ENCODE measurements at places on chromosomes 5 and 9.

GRCh38 chr5:99060306-99061261 is 131.8 kb upstream of the CHD1 start:
- peak; percentile 50 for DNase-seq

DNA sequence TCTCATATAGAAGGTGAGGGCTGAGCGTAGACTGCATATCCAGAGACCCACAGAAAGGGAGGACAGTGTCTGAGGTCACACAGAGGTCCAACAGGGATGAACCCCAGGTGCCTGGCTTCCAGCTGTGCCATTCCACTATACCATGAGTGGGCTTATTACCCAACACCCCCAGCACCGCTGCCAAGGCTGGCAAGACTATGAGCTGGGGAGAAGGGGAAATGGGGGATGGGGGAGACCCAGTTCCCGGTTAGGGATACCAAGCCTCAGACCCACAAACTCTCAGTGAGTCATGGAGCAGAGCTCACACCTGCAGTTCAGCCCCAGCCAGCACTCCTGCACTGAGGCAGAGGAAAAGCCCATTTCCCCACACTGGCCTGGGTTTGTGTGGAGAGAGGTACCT is 106.4 kb downstream of the PSD2 start:
- DNase-seq: no peak

GRCh38 chr5:122835681-122836080 is 9.7 kb upstream of the SNX24 start:
- DNase-seq: no peak

GRCh38 chr5:68187268-68188055 is 28.1 kb upstream of the PIK3R1 start:
- DNase-seq: no peak

GRCh38 chr5:132999246-132999645 is 27.1 kb downstream of the ZCCHC10 start:
- DNase-seq: no peak

- no peak for DNase-seq
Observed at GRCh38 chr9:69085569-69086283, 50.2 kb downstream of the FXN start.

DNA sequence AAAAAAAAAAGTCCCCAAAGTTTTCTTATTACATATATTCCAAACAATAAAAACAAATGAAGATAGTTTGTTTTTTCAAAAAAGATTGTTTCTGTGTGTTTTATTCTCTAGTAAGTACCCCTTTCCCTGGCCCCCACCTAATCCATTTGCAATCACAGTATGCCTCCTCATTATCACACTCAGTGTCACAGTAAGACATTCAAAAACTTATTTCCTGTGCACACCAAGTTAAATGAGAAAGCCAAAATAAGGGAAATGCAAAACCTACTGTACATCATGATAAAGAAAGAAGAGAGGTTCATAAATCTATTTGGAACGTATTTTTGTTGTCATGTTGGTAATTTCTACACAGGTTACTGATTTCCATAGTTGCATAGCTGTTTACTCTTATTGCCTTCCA is 62.3 kb downstream of the ST8SIA4 start:
- no peak for DNase-seq

GRCh38 chr5:161865510-161865909 is 17.6 kb downstream of the GABRA1 start:
- no peak for DNase-seq

DNA sequence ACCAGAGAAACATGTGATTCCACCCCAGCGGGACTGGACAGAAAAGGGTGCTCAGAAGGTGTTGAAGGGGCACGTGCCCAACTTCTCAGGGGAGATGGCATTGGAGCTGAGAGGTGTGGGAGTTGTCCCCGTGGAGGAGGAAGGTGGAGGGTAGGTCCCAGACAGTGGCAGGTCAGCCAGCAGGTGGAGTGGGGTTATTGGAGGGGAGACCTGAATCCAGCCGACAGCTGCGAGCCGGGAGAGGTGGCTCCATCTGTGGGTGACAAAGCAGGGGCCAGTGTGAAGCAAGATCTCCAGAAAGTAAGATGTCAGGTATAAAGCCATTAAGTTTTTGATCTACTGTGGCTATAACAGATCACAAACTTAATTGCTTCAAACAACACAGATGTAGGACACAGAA is 75.1 kb downstream of the HRH2 start:
- DNase-seq: no peak

DNA sequence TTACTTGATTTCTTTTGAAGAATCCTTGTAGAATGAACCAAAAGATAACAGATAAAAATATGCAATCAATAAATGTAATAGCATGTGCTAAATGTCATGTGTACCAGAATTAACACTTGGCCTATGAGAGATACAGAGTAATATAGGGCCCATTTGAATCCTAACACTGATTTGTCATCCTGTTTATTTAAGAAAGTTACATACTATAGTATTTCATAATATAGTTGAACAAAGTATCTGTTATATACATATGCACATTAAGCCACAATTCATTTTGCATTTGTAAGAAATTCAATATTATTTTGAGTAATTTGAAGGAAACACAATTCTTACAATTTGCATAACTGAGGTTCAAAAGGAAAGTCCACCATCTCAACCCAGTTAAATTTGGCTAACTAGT is 389.5 kb downstream of the PDE4D start:
- DNase-seq: no peak

- DNase-seq: peak; percentile 23
Observed at GRCh38 chr9:35651956-35652828, 1.5 kb upstream of the SIT1 start.

- no peak for DNase-seq
Observed at GRCh38 chr9:32677931-32678330, 42.5 kb upstream of the TAF1L start.

GRCh38 chr5:178630475-178630930 is 3.7 kb upstream of the CLK4 start:
- no peak for DNase-seq

DNA sequence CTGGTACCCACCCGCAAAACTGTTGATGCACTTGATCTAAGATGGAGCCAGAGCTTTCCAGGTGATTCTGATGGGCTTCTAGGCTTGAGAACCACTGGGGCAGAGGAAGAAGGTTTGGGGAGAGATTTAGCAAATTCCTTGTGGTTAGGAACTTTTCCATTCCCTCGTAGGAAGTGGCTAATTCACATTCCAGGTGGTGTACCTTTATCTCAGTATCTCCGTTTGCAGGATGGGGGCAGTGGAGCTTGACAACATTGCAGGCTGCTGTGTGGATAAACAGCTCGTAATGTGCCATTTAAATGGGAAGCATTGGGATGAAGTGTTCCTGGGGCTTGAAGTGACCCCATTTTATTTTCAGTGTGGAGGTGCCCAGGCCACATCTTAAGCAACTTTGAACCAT is 172.9 kb upstream of the IL12B start:
- no peak for DNase-seq

- DNase-seq: no peak
Observed at GRCh38 chr9:135830496-135830895, 76.8 kb downstream of the CAMSAP1 start.

- no peak for DNase-seq
Observed at GRCh38 chr5:141513627-141514329, 24.9 kb downstream of the PCDHGC5 start.

DNA sequence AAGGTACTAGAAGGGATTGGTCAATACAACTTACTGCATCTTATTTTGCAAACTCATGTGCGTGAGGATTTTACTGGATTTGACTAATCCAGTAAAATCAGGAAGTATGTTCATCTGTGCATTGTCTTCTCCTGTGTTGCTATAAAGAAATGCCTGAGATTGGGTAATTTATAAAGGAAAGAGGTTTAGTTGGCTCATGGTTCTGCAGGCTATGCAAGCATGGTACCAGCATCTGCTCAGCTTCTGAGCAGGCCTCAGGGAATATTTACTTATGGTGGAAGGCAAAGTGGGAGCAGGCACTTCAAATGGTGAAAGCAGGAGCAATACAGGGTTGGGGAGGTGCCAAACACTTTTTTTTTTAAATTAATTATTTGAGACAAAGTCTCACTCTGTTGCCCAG is 2199.5 kb upstream of the WWC1 start:
- no peak for DNase-seq

- no peak for DNase-seq
Observed at GRCh38 chr5:132639706-132640130, 18.3 kb upstream of the IL13 start.

GRCh38 chr9:6973762-6974161 is 216.0 kb downstream of the KDM4C start:
- DNase-seq: peak; percentile 14

- DNase-seq: no peak
Observed at GRCh38 chr9:15235658-15236057, 71.4 kb downstream of the TTC39B start.

DNA sequence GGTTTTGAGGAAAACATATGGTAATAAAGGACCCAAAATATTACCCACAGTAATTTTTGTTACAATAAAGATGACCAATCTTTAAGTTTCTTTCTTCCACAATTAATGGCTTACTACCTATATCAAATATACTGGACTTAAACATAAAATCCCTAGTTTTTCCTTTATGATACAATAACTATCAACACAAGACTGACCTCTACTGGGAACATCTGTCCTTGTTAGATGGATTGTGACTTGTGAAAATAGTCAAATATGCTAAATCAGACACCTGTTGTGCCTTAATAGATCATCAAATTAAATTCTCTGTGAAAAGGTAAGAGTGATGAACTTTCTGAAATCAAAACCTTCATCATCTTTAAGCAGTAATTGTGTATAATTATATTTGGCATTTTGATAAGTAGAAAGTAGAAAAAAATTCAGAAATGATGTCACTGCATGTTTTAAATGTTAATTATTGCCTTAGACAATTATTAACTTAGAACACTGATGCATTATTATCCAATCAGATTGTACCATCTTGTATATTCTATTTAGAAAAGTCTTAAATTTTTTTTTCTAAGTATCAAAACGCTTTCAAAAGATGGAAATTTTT is 113.6 kb downstream of the DEPDC1B start:
- DNase-seq: peak; percentile 4

- no peak for DNase-seq
Observed at GRCh38 chr9:109228093-109228642, 61.1 kb upstream of the FRRS1L start.

DNA sequence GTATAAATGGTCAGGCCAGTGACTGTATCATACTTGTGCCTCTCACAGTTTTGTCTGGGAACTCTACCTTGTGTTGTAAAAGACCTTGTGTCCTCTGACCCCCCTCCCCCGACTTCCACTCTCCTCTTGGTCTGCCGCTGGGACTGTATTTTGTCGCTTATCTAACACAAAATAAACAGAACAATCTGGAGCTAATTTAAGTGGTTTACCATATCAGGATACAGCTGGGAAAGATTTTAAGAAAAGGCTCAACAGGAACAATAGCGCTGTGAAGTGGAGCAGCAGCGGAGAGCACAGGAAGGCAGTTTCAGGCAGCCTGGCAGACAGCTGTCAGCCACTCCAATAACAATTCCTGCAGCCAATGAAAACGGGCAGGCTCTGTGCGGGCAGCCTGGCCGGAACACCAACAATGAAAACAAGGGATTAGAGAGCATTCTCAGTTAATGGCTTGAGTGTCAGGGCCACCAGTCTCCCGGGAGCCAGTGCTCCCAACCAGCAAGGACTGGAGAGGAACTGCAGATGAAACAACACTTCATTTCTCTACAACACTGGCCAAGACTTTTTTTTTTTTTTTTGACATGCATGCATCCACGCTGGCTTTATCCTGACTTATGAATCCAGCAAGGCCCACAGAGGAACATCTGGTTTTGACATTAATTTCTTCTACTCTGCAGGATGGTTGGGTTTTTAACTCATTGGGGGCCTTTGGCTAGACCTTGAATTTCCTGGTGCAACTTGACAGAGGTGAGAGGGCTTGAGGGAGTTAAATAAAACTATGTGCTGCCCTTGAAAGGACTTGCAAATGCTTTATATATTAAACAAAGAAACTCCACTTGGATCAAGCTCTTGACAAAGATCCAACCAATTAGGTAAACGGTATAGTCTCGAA is 76.7 kb downstream of the ARSB start:
- peak; percentile 52 for DNase-seq

- no peak for DNase-seq
Observed at GRCh38 chr5:172223901-172224873, 30.2 kb downstream of the EFCAB9 start.

DNA sequence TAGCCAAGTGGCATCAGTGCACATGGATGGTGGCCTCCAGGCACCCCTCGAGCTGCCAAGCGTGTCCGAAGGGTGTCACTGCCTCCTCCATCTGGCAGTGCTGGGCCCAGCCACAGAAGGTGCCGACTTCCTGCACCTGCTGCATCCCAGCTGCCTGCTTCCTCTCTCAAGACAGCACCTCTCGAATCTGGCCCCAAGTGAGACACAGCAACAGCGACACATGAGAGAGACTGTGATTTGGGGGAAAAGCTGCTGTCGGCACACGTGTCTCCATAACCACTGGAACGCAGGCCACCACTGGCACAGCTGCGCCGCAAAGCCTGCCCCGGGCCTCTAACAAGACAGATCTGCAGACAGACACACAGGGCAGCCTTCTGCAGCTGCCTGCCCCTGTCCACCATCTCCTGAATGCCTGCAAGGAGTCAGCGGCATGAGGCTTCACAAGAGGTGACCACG is 8.8 kb downstream of the CLPTM1L start:
- DNase-seq: no peak

- no peak for DNase-seq
Observed at GRCh38 chr5:81326554-81326953, 25.2 kb downstream of the ZCCHC9 start.

GRCh38 chr5:96636046-96636445 is 26.1 kb upstream of the CAST start:
- DNase-seq: no peak

GRCh38 chr9:17462869-17463464 is 115.9 kb upstream of the SH3GL2 start:
- no peak for DNase-seq

DNA sequence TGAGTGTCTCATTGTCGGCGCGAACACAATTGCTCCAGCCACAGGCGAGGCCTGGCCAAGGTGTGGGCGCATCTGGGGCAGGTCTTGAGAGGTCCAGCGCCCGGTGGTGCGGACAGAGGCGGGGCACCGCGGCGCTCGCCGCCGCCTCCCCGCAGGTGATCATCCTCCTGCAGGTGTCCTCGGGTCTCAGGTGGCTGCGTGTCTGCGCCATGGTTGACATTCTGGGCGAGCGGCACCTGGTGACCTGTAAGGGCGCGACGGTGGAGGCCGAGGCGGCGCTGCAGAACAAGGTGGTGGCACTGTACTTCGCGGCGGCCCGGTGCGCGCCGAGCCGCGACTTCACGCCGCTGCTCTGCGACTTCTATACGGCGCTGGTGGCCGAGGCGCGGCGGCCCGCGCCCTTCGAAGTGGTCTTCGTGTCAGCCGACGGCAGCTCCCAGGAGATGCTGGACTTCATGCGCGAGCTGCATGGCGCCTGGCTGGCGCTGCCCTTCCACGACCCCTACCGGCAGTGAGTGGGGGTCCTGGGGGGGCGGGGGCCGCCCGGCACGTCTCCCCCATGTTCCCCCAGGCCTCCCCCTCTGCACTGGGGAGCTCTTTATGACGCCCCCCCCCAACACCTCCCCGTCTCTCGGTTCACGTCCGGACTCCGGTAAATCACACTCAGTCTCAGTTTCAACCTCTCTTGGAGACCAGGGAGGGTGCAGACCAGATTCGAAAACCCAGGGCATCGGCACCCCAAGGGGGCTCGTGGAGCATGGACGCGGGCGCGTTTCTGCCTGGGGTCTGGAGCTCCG is 446 bp downstream of the NXNL2 start:
- DNase-seq: no peak

GRCh38 chr9:123524866-123525265 is 168.9 kb downstream of the CRB2 start:
- no peak for DNase-seq

Measured in HuH-7 (cell line).